ENCODE measurements at places on chromosomes 6 and 20.
A peak's percentile ranks its signal among the peaks of the same experiment; 100 is the strongest.

DNA sequence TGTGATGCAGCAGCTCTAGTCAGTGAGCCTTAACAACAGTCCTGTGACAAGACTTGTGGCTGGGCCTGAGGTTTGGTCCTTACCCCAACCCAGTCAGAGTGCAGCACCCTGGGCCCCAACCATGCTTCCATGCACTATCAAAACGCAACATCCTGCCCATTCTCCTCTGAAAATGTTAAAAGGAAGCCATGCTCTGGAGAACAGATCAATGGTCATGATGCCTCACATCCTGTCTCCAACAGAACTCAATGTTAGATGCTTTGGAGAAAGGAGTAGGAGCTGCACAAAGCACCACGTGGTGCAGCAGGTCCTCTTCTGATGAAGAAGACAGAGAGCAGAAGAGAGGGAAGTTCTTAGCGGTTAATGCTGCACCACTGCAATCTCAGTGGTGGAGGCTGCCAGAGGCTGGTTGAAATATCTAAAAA lies 41.9 kb downstream of the TRAM2 start:
- peak; percentile 76 for DNase-seq

GRCh38 chr20:48718786-48719578 lies 108.8 kb downstream of the PREX1 start:
- peak; percentile 79 for DNase-seq

DNA sequence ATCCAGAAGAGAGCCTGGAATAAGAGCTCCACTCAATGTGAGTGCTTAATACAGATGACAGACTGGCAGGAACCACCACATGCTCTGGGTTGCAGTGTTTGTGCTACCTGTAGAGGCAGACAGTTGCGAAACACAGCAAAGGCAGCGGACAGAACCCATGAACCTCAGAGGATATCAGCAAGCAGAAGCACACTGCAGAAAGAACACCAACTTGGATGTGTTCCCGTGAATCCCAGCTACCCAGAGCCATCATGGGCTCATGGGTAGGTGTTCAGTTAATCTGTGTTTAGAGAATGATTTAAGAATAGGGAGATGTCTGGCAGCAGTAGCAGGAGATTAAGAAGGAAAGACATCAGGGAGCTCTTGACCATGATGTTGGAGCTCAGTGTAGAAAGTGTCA lies 133.3 kb upstream of the FOXQ1 start:
- no peak for DNase-seq

DNA sequence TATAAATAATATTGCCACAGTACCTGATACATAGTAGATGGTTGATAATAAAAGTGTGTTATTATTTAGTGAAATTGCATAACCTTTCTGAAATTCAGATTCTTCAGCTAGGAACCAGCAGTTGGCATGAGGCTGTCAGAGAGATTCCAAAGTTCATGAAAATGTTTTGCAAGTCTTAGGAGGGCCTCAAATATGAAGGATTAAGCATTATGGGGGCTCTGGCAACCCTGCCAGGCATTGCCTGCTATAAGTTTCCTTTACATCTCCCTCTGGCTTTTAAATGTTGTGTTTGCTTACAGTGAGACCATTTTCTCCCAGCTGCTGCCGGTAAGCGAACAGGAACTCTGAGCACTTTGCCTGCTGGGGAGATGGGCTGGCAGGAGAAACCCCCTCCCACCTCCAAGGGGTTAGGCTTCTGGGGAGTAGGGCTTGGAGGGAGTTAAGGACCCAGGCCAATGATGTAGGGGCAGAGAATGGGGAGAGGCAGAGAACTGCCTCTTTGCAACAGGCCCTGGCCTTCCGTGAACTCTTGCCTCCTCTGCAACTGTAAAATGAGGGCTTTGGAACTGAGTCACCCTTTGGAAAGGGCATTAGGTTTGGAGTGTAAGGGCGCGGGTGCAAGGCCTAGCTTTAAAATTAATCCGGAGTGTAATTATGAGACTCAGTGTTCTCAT lies 33.2 kb upstream of the KIF3B start:
- DNase-seq: no peak

- no peak for DNase-seq
Observed at GRCh38 chr6:97687916-97688315, 404.9 kb upstream of the MMS22L start.

- DNase-seq: no peak
Observed at GRCh38 chr6:154304191-154304590, 52.4 kb downstream of the IPCEF1 start.

DNA sequence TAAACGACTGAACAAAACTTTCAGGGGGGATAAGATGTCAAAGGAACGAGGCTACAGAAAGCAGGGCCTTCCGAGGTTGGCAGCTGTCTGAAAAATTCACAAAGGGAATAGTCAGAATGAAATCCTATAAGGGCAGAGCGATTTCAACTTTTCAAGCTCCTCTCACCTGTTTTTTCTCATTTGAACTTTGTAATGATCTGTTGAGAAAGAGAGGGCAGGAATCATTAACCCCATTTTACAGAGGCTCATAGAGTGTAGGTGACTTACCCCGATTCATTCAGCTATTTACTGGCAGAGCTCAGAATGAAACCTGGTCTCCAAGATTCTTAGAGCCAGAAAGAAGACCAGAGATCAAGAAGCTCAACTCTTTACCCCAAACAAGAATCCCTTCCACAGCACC lies 266.1 kb upstream of the ARID1B start:
- DNase-seq: no peak

GRCh38 chr6:92341201-92341600 lies 1078.2 kb downstream of the EPHA7 start:
- DNase-seq: no peak

DNA sequence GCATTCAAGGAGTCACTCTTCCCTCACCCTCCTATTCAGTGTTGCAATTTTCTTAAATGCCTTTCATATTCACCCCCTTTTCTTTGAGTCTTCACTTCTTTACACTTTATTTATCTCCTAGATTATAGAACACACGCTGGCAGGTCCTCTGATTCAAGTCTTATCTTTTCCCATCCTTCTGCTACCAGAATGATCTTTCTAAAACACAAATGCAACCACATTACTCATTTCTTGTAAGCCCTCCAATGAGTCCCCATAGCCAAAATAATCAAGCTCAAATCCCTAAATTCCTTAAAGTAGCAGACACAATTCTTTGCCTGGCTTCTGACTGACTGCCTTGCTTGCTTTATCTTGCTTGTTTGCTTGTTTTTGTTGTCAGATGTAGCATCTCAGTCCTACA lies 920.0 kb downstream of the TFAP2A start:
- no peak for DNase-seq

- no peak for DNase-seq
Observed at GRCh38 chr6:114200891-114201290, 141.9 kb downstream of the HS3ST5 start.

DNA sequence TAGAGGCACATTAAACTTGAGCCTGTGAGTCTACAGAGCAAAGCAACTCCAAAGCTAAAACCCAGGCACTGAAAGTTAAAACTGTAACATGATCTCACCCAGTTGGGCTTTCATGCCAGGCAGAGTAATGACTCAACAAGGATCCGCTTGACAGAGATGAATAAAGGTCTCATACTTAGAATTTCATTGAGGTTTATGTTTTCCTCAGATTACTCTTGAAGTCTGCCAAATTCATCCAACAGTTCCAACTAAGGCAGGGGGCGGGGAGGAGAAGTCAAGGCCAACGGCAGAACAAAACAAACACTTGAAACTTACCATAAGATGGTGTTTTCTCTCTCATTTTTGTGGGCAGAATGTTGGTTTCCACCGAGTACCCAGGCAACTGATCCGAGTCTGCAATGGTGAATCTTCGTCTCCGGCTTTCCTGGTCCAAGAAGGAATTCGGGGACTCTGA lies 54.0 kb upstream of the IPCEF1 start:
- DNase-seq: peak; percentile 74

- DNase-seq: no peak
Observed at GRCh38 chr6:11868392-11868791, 89.8 kb upstream of the ADTRP start.

DNA sequence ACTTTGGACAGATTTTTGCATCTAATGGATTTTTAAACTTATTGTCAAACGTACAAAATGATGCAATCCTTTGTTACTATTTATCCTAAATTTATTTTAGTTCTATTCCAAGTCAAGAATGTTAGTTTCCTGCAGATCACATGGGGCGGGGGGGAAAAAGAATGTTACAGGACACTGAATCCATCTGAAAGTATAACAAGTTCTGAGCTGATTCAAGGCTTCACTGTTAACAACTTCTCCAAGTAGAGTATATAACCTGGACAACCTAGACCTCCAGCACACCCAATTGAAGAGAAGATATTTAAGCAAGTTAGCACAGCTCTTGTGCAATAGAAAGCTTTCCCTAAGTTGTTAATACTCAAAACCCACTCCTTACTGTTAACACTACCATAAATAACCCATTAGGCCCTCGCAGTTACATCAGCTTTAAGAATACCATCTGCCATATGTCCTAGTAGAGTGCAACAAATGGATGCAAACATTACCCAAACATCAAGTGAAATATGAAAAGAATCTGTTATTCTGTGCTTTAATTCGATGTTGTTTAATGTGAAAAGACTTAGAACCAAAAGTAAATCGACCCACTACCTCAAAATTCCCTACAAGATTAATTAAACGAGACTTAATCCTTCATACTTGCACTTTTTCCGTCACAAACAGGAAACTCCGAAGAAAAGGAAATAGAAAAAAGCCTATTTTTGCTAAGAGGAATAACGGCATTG lies 1.3 kb downstream of the SEC63 start:
- DNase-seq: peak; percentile 13

DNA sequence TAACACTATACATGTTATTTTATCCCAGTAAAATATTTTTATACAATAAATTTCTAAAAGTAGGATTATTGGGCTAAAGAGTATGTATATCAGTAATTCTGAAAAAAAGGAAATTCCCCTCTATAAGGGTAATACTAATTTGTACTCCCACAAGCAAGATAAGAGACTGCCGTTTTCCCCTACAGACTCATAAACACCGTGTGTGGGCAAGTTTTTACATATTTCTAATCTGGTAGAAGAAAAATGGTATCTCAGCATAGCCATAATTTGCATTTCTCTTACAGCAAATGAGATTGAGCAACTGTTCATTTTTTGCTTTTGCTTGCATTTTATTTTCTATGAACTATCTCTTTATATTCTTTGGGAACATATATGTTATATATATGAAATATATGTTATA lies 26.0 kb upstream of the MYMX start:
- no peak for DNase-seq

- DNase-seq: no peak
Observed at GRCh38 chr6:136550045-136550329, 235 bp downstream of the MAP7 start.

DNA sequence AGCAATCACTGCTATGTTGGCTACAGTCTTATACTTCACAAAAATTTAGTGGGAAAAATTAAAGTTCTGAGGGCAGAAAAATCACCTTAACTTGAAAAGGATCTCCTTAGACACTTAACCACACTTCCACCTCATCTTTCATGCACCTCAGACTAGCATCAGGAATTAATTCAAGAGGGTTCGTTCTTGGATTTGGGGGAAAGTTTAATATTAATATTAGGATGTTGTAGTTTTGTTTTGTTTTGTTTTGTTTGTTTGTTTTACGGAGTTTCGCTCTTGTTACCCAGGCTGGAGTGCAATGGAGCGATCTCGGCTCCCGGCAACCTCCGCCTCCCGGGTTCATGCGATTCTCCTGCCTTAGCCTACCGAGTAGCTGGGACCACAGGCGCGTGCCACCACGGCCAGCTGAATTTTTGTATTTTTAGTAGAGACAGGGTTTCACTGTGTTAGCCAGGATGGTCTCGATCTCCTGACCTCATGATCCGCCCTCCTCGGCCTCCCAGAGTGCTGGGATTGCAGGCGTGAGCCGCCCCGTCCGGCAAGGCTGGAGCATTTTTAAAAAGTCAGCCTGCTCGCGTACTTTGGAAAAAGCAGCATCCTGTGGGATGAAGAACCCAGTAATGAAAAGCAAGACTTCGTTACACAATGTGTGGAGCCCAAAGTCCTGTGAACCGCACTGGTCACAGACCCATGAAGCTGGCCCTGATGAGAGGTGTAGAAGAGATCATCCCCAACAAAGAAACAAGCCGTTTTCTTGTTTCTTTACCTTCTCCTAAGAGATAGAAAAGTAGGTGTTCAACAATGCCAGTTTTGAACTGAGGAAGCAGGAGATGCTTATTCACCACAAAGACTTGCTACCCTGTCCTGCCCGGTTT lies 194.9 kb downstream of the GPX5 start:
- DNase-seq: no peak

- no peak for DNase-seq
Observed at GRCh38 chr6:118965371-118965770, 30.4 kb upstream of the MCM9 start.

DNA sequence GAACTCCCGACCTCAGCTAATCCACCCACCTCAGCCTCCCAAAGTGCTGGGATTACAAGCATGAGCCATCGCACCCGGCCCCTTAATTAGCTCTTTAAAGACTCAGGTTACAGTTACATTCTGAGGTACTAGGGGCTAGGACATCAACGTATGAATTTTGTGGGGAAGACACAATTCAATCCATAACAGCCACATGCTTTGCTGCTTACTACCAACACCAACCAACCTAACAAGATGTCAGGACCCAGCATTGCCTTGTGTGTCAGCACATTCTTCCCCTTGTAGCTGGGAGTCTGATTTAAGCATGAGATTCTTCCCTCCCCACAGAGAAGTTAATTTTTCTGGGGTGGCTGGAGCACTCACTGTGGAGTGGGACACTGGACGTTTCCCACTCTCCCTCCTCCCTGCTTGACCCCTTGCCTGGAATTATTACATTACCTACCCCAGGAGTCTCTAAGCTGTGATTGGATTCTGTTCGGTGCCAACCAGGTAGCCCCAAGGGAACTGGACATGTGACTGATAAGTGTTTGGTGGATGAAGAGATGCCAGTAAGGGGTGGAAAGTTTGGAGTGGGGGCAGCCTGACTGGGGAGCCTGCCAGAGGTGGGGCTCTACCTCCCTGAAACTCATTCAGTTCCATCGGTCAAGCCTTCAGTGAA lies 5.6 kb upstream of the PXMP4 start:
- no peak for DNase-seq

- no peak for DNase-seq
Observed at GRCh38 chr20:39849171-39849570, 839.9 kb downstream of the MAFB start.

- DNase-seq: no peak
Observed at GRCh38 chr6:87636315-87636714, 46.4 kb downstream of the ORC3 start.

DNA sequence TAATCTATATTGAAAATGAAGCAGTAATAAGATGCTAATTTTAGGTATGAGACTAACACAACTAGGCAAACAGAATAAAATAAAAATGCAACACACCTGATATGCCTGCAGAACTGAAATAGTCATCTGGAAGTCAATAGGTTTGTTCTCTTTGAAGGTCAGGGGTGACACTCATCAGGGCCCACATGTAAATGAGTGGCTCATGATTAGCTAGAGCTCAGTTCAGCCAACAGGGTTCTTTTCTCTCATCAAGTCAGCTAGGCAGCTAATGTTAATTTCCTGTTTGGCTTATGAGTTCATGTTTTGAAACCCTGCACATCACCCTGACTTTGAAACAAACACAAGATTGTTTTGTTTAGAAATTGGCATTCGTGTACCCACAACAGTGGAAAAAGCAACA lies 23.8 kb downstream of the SMLR1 start:
- DNase-seq: no peak

Measured in activated CD4-positive, alpha-beta T cell treated with anti-CD3 and anti-CD28 coated beads, Interleukin-2, Interleukin-6, amounts not matched to agents 100 ng/mL and 50 ng/mL, durations not matched to agents 16 hours and 8 hours (primary cell).